Uterus (tissue), 4 donors: ENCODE measurements at places on chromosomes 16 and 17.

GRCh38 chr16:11118479-11118878, 137.5 kb downstream of the SOCS1 start:
- no peak for DNase-seq

- no peak for DNase-seq
Measured at GRCh38 chr17:72514321-72514861, 393.6 kb downstream of the SOX9 start.

DNA sequence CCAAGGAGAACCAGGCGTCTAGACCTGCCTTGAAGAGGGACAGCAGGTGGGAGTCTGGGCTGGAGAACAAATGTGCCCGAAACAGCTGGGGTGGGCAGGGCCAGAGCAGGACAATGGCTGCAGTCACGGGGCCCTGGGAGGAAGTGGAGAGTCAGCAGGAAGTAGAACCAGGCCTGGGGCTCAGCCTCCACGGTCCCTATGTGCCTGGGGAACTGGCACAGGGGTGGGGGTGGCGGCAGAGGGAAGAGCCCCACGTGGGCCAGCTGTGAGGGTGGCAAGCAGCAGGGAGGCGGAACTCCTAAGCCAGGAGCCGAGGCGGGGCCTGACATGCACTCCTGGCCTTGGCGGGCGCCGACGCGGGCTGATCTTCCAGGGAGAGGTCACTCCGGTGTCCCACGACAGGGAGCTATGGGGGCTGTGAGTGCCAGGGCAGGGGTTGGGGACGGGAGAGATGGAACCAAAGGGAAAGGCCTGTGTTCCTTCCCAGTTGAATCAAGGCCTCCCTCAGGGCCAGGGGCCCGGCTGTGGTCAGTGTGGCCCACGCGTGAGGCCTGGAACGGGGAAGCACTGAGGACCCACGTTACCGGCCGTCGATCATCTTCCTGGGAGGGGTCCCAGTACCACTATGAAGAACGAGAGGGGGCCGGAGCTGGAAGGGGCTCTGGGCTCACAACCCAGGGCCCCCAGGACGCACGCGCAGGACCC, 42.7 kb downstream of the TIMM22 start:
- DNase-seq, result peak; percentile 38

GRCh38 chr17:20935740-20936139, 107.1 kb downstream of the USP22 start:
- DNase-seq, result no peak

- peak; percentile 36 for DNase-seq
Measured at GRCh38 chr17:82593590-82594087, 54.6 kb downstream of the WDR45B start.

DNA sequence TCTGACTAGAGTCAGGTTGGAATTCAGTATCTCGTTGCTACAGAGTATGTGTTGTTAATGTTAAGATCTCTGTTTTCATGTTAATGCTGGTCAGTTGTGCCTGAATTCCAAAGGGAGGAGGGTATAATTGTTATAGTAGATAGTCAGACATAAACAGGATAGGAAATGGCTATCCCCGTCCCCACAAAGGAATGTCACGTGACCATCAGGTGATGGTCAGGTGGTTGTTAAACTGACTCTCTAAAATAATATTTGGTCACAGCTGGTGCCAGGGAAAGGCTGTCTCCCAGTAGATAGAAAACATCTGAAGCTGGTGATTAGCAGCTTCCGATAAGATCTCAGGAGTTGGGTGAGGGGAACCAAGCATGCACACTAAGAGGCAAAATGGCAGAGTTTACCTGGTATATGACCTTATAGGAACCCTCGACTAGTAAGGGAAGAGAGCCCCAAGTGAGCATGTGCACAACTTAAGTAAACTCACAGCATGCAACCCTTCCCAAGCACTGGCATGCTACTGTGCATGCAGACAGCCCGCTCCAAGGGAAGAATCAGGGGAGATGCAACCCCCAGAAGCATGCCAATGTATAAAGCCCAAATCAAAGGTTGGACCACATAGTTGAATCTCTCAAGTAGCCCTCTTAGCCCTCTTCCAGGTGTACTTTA, 27.4 kb upstream of the SLC6A2 start:
- no peak for DNase-seq

- no peak for DNase-seq
Measured at GRCh38 chr17:27486741-27487140, 30.5 kb downstream of the KSR1 start.

DNA sequence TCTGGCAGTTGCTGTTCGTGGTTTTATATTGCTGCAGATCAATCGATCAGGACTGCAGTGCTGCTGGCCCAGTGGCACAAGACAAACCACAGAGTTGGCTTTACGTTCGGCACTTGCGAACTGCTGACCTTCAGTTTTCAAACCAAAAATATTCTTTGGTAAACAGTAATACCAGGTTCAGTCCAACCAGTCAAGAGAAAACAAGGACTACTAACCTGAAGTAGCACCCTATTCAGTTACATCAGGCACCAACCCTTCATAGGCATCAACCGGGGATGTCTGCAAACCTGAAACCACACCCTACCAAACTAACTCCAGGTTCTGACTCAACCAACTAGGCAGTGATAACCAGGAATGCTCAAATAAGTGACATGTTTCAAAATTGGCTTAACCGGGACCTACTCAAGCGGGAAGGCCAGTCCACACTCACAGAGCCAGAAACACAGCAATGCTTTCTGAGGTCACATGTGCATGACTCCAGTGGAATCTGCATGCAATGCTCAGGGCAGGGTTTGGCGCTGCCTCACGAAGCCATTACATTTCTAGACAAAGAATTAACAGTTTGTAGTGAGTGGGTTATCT, 91.1 kb downstream of the SMG6 start:
- peak; percentile 74 for DNase-seq

DNA sequence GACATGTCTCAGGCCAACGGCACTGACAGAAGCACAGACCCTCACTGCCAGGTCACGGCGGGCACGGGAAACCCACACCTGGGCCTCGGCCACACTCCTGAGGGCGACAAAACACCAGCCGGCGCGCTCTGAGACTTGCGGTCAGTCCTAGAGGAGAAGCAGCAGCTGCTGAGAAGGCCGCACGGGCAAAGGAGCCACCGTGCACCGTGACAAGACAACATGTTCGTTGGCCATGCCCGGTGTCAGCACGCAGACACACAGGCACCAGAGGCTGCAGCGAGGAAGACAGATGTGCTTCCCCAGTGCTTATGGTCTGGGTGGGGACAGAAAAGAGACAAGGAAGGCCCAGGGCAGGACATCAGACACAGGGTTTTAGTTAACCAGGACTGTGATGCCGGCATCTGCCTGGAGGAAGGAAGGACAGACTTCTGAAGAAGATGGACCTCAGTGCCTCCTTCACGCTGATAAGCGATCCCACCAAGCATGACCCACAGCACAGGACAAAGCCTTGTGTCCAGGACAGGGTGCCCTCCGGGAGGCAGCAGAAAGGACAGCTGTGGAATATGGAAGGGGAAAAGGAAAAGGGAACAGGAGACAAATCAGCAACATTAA, 84.0 kb downstream of the ANKRD11 start:
- no peak for DNase-seq

- DNase-seq, result no peak
Measured at GRCh38 chr17:63833741-63834373, 6.4 kb upstream of the FTSJ3 start.

- no peak for DNase-seq
Measured at GRCh38 chr17:41507315-41507880, 2.0 kb upstream of the KRT13 start.

GRCh38 chr16:629833-630248, 944 bp upstream of the WFIKKN1 start:
- peak; percentile 38 for DNase-seq

DNA sequence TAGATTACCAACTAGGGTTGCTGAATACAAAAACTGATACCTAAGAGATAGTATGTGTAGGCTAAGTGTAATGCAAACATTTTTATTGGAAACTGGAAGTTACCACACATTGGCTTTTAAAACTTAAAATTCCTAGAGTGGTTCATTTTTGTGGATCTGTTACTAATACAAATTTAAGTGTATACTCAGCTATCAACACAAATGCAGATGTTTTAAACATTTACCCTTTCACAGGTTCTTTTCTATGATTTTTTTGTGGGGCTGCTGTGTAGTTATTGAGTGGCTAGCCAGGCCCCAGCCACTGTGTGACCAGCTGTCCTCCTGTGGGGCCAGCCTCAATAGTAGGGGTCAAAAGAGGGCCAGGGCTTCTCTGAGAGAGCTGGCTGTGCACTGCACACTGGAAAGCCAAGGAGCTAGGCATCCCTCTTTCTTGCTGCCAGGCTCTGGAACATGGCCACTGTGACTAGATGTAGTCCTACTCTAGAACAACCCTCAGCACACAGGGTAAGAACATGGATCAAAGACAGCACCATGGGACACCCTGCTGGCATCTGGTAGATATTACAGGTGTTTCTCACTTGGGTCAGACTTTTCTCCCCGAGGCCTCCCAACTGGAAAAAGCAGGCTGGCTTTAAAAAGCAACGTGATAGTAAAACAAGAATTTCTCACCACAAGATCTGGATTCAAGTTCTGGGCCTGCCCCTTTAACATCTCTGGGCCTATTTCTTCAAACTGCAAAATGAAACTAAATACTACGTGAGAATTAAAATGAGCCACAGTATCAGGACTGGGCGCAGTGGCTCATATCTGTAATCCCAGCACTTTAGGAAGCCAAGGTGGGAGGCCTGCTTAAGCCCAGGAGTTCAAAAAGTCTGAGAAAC, 7.3 kb upstream of the VEZF1 start:
- DNase-seq, result peak; percentile 61

DNA sequence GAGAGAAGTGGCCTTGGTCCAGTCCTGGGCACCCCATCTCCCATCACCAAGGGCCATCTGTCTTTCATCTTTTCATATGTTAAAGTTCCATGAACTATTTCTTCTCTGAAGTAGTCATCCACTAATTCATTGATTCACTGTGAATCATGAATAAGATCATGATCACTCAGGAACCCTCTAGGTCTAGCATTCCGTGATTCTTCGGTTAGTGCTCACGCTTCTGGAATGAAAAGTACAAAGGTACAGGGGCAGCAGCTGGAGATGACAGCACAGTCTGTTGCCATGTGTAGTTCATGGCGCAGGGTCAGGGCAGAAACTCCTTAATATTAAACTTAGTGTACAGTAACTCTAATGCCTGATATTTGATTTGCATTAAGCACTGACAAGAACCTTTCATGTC, 127.1 kb downstream of the CDH13 start:
- DNase-seq, result no peak

- DNase-seq, result peak; percentile 63
Measured at GRCh38 chr16:22948603-22949368, 134.8 kb downstream of the HS3ST2 start.

- peak; percentile 49 for DNase-seq
Measured at GRCh38 chr16:24748242-24748641, 18.8 kb downstream of the TNRC6A start.

DNA sequence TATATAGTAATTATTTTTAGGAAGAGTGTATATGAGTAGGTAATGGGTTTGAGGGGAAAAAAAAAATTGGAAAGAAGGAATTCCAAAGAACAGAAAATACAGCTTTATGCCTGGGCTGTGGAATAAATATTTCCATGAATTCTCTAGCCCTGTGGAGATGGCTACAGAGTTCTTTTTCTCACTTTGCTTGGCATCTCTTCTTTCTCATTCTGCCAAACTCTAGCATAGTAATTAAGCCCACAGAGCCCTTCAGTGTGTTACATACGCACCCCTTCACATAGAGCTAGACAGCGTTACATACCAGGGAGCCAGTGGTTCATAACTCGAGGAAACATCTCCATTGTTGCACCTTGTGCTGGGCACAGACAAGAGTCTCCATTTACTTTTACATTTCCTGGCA, 621.1 kb downstream of the CDH8 start:
- no peak for DNase-seq

DNA sequence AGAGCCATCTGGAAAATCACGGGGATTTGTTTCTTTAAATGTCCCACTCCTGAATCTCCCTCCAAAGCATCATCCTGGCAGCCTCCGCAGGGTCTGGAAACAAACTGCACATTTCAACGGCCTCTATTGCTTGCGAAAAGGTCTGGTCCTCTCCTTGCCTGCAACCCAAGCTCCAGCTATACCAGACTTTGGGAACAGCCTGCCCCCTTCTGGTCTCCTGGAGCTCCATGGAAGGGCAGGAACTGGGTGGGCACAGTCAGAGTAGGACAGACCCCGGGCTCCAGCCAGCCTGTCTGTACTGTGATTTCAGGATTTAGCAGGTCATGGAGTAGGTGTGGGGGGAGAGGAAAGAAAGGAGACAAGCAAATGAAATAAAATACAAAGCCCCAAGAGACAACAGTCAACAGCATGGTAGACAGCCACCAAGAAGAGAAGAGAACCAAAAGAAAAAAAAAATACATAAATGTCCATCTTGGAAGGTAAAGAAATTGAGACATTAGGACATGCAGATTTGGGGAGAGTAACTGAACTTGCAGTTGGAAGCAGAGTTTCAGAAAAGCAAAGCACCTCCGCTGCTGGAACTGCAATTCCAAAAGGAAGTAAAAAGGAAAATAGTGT, 2.7 kb downstream of the XYLT1 start:
- peak; percentile 75 for DNase-seq

DNA sequence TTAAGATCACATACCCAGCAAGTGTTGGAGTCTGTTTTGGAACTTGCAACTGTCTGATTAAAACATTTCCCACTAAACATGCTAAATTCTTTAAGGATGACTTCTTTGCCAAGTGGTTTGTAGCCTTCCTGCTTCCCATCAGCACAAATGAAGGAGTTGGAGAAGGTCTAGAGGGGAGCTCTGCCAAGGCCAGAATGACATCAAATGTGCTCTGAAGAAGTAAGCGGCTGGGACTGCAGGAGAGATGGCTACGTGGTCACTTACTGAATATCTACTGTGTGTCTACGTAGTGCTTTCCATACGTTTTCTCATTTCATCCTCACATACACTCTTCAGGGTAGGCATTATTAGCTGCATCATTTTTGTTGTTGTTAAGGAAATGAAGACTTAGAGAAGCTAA, 135.7 kb upstream of the NLRP1 start:
- no peak for DNase-seq

DNA sequence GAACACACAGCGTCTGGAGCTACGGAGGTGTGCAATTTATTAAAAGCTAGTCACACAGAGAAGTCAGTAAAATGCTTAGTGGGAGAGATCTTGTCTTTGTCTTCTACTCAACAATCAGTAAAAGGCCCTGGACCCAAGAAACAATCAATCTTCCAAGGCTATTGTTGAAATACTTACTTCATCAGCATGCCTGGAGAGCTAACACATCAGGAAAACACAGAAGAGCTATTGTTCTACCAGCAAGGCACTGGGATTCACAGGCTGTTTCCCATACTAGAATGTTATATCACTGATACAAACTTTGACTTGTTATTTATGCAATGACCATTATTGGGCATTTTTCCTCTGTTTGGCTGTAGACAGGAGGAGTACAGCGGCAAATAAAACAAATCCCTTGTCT, 247.8 kb upstream of the ERCC4 start:
- DNase-seq, result no peak

DNA sequence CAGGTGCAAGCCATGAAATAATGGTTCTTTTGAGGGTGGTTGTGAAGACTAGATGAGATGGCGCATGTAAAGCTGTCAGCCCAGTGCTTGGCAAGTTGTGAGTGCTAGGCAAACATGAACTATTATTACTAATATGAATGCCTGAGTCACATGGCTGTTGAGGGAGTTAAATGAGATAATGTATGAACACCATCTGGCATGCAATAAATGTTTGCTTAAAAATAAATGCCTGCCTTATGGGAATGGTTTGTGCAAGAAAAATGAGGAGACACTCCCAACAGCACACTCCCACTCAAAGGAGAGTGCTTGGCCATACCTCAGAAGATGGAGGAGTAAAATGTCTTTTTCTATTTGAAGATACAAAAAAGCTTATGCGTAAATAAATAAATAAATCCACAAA, 3.6 kb downstream of the MAPK3 start:
- no peak for DNase-seq
